GM12878 (cell line): ENCODE measurements at places on chromosomes 4 and X. TPM values are rescaled to one million over a fixed set of nuclear protein-coding genes. Genes with fewer than 3 reads are reported as not detected.

DNA sequence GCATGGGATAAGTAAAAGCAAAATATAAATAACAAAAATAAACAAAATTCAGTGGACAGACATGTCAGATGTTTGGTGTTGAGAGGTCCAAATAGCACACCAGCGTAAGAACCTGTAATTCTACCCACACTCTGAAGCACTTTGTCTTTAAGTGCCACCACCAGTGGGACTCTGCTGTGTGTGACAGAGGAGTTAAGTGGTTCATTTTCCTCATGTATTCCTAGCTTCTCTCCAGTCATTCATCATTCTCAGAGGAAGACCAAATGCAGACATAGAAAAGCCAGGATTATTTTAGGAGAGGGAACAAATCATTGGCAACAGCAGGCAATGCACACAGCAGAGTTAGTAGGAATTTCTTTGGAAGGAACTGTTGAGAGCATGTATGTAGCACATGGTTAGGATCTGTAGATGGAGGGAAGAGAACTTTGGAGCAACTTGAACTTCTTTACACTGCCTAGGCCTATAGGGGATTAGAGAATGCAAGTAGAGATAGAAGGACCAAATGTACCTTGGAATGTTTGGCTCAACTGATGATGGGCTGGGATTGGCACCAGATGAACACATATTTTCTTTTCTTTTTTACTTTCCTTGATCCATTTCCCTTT, 43.0 kb upstream of the ARHGAP24 start:
- no peaks in the 10 kb centered on the region for H3K4me1 ChIP-seq
- H3K27ac ChIP-seq: no peak overlapping the region
- H3K36me3 ChIP-seq: no peaks in the 10 kb centered on the region
- DNase-seq: no peak

DNA sequence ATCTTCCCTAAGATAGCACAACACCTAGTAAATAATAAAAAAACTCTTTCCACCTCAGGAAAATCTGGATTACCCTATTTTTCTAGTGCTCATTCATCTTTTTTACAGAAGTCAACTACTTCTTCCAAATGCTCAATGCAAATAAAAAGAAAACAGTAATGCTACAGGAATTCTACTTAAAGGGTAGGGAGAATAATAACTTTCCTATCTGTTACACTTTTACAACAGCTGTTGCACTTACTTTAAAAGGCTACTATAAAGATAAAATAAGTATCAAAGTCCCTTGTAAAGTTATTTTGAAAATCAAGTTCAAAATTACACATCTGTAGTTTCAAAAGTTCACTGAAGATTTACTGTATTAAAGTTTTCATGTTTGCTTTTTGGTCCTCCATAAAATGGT, 37.6 kb downstream of the THOC2 start:
- no peaks in the 10 kb centered on the region for H3K4me1 ChIP-seq
- H3K27ac ChIP-seq: no peak overlapping the region
- H3K36me3 ChIP-seq: peaks cover 3% of the 10 kb centered on the region; the same call in 1 of the 2 replicates
- DNase-seq: no peak

Gene CT45A10
- not detected in 2 replicates for total RNA-seq

DNA sequence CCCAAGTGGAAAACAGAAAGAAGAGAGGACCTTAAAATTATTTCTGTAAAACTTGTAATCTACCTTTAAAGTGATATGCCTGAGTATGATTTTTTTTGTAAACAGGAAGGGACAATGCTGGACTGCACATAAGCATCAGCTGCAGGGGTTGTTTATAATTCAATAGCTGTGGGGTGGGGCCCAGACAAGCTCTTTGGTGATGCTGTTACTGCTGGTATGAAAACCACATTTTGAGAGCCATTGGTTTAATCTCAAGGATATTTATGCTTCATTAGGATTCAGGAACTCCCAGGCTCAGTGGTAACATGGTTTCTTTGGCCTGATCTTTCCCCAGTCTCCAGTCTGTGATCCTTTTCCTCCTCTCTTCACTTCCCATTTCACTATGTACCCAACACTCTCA, 34.3 kb upstream of the GRPR start:
- H3K36me3 ChIP-seq: no peaks in the 10 kb centered on the region
- no peaks in the 10 kb centered on the region for H3K4me1 ChIP-seq
- H3K27me3 ChIP-seq: no peaks in the 10 kb centered on the region

GRCh38 chr4:1967512-1968149, 41.1 kb downstream of the NELFA start:
- H3K36me3 ChIP-seq: peaks cover 30% of the 10 kb centered on the region
- no peaks in the 10 kb centered on the region for H3K27me3 ChIP-seq
- no peak overlapping the region for H3K27ac ChIP-seq
- H3K4me3 ChIP-seq: no peak overlapping the region
- no peak for DNase-seq
- no peaks in the 10 kb centered on the region for H3K4me1 ChIP-seq

DNA sequence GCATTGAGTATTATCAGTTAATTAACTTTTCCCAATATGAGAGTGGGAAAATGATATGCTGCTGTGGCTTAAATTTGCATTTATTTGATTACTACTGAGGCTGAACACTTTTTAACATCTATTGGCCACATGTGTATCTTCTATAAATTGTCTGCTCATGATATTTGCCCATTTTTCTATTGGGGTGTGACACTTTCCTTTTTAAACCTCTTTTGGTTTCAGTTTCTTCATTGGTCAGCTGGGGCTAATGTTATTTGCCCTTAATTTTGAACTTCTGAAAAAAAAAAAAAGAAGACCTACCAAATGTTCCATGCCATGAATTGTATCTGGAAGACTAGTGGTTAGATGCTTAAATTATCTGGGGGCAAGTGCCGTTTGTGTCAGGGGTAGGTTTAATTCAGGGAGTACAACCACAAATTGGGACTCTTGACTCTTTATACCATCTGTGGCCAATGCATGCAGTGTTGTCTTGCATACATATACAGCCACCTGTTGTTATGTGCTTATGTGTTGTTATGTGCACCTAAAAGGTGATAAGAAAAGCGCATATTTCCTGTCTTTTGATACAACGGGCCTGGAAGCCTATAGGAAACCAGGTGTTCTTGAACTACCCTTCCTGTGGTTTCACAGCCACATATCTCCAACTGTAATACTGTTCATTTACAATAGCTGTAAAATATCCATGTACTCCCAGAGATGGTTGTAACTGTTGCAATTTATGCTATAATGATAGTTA, 49.0 kb downstream of the SH2D1A start:
- no peaks in the 10 kb centered on the region for H3K27me3 ChIP-seq
- no peak overlapping the region for H3K4me3 ChIP-seq
- H3K36me3 ChIP-seq: no peaks in the 10 kb centered on the region
- DNase-seq: no peak

GRCh38 chr4:2300431-2301224, 38.7 kb upstream of the MXD4 start:
- no peak for DNase-seq
- no peaks in the 10 kb centered on the region for H3K36me3 ChIP-seq
- no peak overlapping the region for H3K4me3 ChIP-seq
- no peaks in the 10 kb centered on the region for H3K27me3 ChIP-seq

Gene MOSPD2
- 5.8 and 7.7 TPM in 2 replicates for total RNA-seq
